EH (cell line): ENCODE measurements at places on chromosomes 2 and 18.
A peak's percentile ranks its signal among the peaks of the same experiment; 100 is the strongest.

GRCh38 chr2:179487010-179487731, 222.5 kb upstream of the SESTD1 start:
- peak; percentile 9 for DNase-seq

- peak; percentile 57 for DNase-seq
Observed at GRCh38 chr18:13026583-13027270, 35.6 kb downstream of the CEP192 start.

GRCh38 chr18:37913051-37913450, 347.5 kb upstream of the CELF4 start:
- no peak for DNase-seq

DNA sequence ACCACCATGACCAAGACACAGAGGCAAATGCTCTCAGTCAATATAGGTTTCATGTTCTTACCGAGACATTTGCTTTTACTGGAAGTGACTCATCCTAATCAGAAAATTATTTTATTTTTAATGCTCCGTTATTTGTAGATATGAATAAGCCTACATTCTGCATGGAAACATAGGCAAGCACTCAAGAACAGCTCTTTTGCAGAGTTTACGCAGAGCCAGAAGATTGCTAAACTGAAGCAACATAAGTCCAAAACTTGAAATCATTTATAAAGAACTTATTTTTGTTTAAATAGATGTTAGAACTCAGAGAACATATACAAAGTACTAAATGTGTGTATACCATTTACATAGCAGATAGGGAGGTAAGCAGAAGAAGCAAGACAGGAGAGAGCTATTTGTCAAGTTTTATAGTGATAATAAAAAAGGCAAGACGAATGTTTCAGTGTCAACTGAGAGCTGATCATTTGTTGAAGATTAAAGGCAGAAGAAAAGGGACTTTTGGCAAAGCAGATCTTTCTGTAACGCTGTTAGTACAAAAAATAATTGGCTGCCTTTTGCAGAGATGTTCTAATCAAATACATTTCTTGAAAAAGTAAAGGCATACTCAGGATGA, 12.4 kb upstream of the PPP1R1C start:
- DNase-seq = no peak

- DNase-seq = no peak
Observed at GRCh38 chr2:82730811-82731210, 1728.3 kb downstream of the SUCLG1 start.

DNA sequence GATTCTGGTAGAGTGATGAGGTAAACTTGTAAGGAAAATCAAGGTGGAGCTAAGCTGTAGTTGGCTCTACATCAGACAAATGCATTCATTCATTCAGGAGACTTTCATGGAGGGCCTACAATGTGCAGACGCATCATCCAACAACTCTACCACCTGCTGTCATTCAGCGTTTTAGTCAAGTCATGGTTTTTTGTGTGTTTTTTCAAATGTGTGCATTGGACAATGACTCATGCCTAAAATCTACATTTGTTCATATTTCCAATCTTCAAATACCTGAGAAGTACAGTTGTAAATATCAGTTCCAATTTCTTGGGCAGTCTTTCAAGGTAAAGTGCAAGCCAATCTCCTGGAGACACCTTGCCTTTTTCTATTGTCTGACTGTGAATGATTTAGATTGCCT, 108.0 kb upstream of the LGALSL start:
- DNase-seq = no peak

DNA sequence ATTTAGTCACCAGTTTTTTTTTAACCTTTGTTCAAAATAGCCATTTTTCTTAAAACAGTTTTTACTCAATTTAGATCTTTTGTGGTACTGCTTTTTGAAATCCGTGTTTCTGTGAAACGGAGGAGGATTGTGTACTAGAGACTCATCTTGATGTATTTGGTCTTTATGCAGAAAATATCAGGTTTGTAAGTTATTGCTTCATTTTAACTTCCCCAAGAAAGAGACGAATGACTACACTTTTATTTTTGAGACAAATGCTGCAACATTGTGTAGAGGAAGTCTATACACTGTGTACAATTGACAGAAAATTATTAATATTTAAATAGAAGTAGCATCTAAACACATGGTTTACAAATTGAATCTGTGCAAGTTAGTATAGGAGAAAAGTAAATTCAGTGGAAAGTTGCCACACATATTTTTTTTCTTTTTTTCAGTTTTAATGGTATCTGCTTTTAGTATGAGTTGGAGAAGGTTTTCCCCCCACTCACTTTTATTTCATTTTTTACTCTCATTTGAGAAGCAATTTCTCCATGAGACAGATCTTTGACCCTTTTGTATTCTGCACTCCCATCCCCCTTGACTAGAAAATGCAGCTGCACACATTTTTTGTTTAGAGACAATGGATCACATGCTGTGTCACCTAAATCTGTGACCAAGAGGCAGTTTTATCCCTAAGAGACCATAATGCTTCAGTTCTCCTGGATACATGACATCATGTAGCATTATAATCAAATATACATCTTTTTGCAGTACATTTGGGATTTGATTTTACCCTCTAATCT, 200.8 kb upstream of the STON1 start:
- DNase-seq = no peak

DNA sequence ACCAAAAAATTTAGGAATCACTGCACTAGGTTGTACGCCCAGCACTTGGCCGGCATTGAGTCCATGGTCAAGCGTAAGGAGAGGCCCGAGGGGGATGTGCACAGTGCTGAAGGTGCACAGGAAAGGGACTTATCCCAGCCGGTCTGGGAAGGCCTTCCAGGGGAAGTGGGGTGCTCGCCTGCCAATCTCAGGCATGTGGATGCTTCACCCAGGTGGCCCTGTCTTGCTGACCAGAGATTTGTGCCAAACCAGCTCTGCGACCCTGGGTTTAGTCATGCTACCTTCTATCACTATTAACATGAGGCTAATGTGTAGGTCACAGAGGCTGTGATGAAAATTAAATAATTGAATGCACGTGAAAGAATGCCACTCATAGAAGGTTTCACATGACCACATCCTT, 1.7 kb upstream of the ITM2C start:
- no peak for DNase-seq

GRCh38 chr2:112627060-112628040, 18.4 kb upstream of the SLC20A1 start:
- peak; percentile 96 for DNase-seq

GRCh38 chr2:28054916-28055315, 164.4 kb downstream of the BABAM2 start:
- DNase-seq = peak; percentile 43

GRCh38 chr2:237354892-237355291, 59.1 kb downstream of the COL6A3 start:
- DNase-seq = peak; percentile 93

DNA sequence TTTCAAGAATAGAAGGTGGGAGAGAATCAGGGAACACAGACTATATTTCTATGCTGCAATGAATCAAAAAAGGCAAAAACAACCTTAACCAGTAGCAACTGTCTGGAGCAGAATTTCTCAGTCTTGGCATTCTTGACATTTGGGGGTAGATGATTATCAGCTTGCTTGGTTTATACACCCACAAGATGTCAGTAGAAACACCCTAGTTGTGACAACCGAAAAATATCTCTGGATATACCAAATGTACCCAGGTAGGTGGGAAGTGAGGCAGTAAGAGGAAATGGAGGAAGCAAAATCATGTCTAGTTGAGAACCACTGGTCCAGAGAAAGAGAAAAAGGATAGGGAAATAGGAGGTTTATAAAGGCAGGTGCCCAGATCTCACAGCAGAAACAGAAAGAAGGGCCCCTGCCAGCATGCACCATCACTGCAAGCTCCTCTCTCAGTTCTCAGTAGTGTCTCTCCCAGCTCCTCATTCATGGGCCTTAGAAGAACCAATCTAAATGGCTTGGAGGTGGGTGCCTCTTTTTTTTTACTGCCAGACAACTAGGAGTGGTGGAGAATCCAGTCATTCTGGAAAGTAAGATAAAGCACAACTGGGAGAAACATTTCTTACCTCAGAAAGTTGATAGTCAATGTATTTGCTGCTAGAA, 50.4 kb downstream of the MBD2 start:
- DNase-seq = no peak

DNA sequence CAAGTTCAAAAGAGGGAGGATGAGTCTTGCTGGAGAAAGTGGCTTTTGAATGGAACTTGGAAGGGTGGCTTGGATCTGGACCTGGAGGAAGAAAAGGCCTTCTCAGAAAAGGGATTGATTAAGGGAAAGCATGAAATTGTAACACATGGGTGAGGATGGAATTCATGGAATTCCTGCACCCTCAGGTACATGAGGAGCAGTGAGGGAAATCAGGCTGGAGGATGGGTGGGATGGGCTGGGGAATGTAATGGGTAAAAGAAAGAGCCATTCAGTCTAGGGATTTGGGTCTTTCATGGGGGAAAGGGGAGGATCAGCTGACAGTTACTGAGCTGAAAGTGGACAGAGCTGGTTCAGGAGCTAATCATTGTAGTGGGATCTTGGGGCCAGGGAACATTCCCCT, 51.2 kb upstream of the HAAO start:
- no peak for DNase-seq
